ENCODE measurements at places on chromosomes 7 and 10.
A peak's percentile ranks its signal among the peaks of the same experiment; 100 is the strongest.

DNA sequence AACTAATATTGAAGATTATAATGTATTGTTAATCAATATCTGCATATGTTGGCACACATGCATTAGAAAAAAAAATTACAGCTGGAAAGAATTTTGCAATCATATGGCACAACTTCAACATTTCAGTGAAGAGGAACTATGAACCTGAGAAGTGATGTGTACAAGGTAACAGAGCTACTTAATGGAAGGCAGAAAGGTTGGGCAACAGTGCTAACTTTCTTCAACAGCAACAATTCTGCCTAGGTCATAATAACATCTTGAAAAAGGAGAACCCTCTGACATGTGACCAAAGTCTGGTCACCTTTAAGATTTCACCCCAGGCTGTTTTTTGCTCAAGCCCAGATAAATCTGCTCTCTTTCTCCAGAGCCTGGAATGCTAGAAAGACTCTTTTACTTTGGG is 47.9 kb upstream of the SKAP2 start:
- DNase-seq: no peak

- peak; percentile 57 for DNase-seq
Observed at GRCh38 chr7:98831641-98832221, 38.1 kb downstream of the TMEM130 start.

GRCh38 chr7:132112106-132112505 is 464.2 kb downstream of the PLXNA4 start:
- DNase-seq: no peak

- no peak for DNase-seq
Observed at GRCh38 chr7:28605427-28606085, 193.2 kb downstream of the CREB5 start.

- DNase-seq: no peak
Observed at GRCh38 chr10:28445516-28445915, 87.4 kb upstream of the WAC start.

- no peak for DNase-seq
Observed at GRCh38 chr10:124339119-124340032, 79.3 kb downstream of the OAT start.

DNA sequence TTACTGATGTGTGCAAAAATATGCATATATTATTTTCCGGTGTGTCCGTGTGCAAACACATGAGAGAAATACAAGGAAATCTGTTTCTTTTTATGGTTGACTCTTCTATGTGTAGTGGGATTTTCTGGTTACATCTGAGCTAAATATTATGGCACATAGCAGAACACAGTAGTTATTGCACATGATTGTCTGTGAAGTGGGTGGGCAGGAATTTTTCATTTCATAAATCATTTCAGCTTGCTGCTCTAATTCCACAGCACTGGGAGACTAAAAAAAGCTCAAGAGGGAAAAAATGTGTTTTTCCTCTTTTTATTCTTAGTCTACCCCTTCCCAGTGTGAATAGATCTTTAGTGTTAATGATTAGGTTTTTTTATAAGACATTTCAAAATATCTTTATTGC is 197.9 kb downstream of the MBL2 start:
- DNase-seq: no peak

- DNase-seq: no peak
Observed at GRCh38 chr10:120217736-120218135, 239.3 kb upstream of the PLPP4 start.

DNA sequence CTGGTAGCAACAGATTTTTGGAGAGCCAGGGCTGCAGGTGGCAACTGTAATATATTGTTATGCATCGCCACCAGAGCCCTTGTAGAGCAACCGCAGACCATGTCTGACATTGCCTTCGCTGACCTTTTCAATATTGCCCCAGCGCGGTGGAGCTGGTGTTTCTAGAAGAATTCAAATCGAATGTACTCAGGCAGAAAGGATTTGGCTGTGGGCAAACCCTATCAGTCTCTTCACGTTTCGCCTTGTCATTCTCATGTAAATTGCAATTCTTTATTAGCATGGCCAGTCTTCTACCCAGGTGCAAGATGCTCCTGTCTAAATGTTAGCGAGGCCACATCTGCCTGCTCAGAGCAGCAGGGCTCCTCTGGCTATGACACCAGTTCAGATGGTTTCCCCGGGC is 490.2 kb upstream of the AUTS2 start:
- DNase-seq: no peak

DNA sequence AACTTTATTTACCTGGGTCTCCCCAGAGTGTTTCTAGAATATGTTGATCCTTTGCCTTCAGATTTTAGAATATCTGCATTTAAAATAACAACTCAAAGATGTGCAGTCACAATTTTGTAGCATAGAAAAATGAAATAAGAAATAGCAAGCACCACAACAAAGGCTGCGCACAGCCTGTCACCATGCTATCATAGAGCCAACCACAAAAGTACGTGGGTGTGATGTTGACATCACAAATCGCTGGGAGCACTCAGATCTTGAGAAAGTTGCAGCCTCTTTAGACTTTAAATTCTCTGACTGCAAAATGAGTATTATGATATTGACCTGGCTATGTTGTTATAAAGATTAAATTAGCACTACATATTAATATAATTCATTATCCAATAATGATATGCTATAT is 177.9 kb downstream of the TNS3 start:
- DNase-seq: no peak

DNA sequence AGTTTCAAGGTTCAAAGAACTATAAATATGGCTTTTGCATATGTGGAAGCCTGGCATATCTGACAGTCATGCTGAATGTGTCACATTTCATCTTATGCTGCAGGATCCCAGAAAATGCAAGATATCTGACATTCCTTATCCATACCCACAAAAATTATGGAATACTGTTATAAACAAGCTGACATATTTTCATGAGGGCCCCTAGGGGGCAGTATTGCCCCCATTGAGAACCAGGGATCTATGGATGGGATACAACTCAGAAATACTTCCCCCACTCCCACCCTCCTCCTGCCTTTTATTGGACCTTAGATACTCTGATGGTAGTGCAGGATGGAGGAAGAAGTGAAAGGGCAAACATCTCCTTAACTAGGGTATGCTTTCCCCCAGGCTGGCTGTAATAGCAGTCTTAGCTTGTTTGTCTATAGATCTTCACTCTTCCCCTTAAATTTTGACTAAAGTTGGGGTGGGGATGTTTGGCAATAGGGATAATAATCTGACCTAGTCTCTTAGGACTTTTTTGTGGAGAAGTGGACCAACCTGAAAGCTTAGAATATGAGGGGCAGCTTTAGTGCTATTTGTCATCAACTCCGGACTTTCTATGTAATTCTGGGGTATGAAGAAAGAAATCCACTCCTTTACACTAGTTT is 3.5 kb upstream of the GNGT1 start:
- peak; percentile 63 for DNase-seq

DNA sequence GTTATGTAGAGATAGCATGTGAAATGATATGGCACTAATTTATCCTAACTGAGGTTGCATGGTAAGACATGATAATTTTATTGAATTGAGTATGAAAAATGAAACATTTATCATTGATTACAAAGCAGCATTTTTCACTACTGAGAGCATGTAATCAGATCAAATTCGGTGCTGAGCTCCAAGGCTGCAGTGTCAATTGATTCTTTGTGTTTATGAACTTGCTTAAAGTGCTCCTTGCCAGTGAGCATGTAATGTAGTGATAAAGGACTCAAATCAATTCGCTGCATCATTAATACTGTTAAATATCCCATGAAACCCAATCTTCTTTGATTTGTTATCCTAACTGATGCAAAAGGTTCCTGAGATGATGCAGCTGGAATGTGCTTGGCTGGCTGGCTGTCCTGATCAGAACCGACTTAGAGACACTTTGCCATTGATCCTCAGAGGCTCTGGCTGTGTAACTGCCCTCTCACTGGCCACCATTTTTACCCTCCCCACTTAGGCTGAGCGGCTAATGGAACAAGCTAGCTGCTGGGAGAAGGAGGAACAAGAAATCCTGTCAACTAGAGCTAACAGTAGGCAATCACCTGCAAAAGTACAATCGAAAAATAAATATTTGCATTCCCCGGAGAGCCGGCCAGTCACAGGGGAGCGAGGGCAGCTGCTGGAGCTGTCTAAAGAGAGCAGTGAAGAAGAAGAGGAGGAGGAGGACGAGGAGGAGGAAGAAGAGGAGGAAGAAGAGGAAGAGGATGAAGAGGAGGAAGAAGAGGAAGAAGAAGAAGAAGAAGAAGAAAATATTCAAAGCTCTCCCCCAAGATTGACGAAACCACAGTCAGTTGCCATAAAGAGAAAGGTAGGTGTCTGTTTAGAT is 89.8 kb upstream of the SAMD8 start:
- DNase-seq: no peak

DNA sequence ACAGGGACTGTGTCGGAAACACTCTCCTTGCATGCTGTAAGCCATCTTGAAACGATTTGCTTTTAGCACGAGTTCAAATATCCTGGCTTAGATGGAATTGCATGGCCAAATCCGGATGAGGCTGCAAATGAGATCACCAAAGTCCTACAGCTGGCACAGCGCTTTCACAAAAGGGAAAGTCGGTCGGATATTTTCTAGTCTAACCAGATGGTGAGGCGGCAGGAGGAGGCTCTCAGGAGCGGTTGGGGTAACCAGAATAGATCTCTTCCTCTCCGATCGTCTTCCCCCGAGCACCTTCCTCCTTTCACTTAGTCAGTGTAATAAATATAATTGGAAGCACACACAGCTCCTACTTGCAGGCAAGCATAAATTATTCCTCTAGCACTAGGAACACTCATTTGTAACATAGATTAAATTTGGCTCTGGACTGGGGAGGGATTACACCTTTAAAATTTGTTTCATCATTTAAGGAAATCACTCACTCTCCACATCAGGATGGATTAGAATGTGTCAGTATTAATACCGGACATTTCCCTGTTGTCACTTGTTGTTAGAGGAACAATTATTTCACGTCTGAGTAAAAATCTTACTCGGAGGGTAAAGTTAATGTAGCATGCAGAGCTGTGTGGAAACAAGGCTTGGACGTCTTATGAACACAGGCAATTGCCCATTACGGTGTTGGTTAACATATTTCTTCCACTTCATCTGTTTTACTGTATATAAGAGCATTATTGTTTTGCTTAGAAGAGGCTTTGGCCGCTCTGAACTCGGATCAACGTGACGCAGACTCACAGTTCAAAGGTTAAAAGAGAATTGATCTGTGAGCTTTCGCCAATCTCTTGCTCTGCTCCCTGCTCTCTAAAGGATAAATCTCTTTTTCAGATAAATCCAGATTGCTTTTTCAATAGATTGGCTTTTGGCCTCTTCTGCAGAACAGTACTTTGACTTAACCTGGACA is 857.9 kb downstream of the TYW1 start:
- no peak for DNase-seq

DNA sequence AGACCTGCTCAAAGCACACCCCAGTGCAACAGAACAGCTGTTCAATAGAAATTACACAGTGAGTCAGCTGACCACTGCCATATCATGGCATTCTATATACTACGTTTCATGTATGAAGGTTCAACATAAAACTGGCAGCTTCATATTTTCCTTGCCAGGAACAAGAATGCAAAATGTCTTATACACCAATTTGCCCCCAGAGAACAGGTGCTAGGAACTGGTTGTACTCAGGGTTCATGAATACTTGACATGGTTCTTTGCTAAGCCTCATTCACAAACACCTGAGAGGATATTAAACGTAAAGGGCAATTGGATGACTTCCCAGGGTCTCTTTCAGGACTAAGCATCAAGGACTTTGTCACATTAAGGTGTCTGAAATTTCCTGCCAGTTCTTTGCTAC is 6.9 kb downstream of the MYOF start:
- no peak for DNase-seq

DNA sequence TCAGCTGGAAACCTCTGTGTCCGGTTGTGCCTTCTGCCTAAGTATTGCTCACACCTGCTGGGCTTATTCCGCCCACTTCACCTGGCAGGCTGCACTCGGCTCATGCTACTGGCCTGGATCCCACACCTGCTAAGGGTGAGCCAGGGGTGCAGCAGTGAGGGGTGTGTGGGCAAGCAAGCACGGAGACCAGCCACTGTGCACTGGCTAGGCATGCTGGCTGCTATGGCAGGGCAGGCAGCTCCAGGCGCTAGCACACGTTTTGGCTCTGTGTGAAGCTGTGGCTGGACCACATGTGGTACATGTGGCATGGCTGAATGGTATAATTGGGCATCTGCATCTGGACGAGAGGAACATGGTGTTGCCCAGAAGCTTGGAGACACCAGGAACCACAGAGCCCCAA is 940.7 kb downstream of the NRG3 start:
- no peak for DNase-seq

DNA sequence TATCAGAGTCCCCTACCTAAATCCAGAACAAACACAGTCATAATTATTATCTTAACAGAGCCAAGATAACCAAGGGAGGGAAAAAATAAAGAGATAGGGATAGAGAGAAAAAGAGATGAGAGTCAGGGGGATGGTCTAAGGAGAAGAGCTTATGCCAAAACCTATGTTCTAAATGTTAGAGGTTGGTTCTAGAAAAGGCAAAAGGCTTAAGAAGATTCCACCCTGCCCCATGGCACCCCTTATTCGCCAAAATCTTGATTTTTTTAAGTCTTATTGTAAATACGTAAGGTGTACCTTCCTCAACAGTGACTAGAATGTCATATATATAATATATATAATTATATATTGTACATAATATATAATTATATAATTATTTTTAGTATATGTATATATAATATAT is 29.6 kb upstream of the CTNNA3 start:
- DNase-seq: no peak

GRCh38 chr7:32223071-32223650 is 153.0 kb upstream of the PDE1C start:
- no peak for DNase-seq

GRCh38 chr7:18361756-18362155 is 133.8 kb upstream of the HDAC9 start:
- peak; percentile 45 for DNase-seq

- DNase-seq: no peak
Observed at GRCh38 chr7:18475488-18475887, 20.1 kb upstream of the HDAC9 start.

- DNase-seq: peak; percentile 55
Observed at GRCh38 chr10:88158526-88159122, 295.2 kb downstream of the PTEN start.

DNA sequence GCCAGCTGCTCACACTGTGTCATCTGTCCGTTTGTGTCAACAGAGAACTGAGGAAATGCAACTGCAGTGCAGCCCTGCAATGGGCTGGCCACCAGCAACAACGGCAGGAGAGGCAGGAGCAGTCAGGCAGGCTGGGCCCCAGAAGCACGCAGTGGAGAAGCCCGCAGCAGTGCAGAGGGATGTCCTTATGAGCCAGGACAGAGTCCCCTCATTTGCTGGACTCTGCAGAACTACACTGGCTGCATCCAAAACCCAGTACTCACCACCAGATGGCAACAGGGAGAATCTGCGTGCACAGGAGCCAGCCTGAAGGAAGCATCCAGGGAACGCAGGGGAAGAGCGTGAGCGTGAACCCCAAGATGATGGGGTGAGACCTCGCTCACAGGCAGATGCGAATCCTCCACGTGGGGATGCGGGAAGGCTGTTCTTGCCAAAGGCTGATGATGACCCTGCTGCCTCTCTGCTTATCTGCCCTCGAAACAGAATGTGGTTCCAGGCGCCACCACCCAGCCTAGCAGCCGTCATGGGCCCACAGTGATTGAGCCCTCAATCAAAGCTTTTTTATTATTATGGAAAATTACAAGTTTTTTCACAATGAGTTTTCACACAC is 232.1 kb downstream of the PTPRN2 start:
- DNase-seq: no peak

- no peak for DNase-seq
Observed at GRCh38 chr7:883055-884021, 7.0 kb downstream of the GET4 start.

- no peak for DNase-seq
Observed at GRCh38 chr10:119153661-119154060, 11.9 kb downstream of the SFXN4 start.

- DNase-seq: no peak
Observed at GRCh38 chr10:27190508-27190907, 35.4 kb downstream of the MASTL start.

GRCh38 chr10:17744341-17744861 is 7.6 kb upstream of the TMEM236 start:
- no peak for DNase-seq
